ENCODE measurements at places on chromosomes 3 and 15.

- no peak for DNase-seq
These were observed 61.5 kb downstream of the PRICKLE2 start for GRCh38 chr3:64163755-64164148.

DNA sequence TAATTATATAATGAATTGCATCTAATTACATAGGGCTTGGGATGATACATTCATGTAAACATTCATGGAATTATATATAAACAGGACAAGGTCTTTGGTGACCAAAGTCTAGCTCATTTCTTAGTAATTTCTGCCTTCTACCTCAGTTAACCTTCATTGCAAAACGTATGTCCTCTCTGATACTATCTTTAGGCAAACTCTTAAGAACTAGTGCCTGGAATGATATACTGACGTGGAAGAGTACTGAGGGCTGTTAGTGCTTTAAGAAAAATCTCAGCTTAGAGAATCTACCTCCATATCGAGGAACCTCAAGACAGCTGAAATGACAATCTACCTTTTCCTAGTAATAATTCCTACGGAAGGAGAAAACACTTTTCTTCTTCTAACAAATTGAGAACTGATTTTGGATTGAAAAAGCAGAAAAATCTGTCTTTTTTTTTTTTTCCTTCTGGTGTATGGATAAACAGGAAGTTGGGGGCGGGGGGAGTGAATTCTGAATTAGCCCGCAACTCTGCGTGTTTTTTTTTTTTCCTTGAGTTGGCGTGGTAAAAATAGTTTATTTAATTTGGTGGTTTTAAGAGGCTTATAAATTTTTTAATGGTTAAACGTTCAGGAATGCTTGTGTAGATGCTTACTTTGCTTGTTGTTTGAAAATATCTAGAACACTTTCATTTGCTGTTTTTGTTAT, 43.2 kb downstream of the RARB start:
- DNase-seq: no peak

DNA sequence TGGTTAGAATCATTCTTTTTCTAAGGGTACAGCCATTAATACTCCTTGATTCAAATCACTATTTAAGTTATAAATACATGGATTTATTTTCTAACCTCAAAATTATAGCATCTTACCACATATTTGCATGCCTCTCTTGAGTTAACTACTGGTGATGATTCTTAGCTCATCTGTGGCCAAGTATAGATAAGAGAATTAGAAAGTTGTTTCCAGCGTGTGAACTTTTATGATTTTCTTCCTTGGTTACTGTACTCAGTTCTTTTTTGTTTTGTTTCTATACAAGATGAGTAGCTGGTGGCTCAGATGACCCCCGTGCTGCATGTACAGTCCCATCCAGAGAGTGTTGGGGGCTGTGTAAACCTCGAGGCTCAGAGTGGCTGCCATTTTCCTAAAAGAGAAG, 124.6 kb downstream of the IGF1R start:
- no peak for DNase-seq

DNA sequence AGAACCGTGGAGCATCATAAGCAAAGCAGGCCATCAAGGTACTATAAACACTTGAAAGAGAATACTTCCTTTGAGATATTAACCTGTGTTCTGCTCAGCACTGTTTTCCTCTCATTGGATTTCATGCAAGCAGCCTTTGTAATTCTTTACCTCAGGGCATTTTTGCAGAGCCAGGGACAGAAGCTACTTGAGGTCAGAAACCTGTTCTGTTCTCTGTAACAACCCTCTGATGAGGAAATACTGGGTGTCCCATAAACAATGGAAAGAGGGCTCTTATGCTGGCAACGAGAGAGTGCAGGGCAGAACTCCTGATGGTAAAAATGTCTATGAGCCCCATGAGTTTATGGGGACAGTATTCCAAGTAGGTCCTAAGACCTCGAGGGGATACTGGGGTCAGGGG, 66.0 kb downstream of the DCLK3 start:
- DNase-seq: no peak

DNA sequence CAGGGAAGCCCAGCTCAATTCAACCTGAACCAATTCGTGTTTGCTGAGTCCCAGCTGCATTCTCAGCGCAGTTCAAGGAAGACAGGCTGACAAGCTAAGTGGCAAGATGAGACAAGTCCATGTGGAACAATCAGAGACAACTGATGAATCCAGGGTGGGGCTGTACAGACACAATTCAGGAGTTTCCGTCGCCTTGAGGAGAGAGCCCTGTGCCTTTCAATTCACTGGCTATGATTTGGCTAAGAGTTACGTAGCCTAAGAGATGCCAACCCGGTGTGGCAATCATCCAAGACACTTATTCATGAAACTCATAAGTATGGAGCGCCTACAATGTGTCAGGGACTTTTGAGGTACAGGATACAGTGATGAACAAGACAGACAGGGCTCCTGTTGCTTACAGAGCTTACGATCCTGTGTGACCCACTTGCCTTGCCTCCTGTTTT, 15.5 kb upstream of the ZBED2 start:
- no peak for DNase-seq

DNA sequence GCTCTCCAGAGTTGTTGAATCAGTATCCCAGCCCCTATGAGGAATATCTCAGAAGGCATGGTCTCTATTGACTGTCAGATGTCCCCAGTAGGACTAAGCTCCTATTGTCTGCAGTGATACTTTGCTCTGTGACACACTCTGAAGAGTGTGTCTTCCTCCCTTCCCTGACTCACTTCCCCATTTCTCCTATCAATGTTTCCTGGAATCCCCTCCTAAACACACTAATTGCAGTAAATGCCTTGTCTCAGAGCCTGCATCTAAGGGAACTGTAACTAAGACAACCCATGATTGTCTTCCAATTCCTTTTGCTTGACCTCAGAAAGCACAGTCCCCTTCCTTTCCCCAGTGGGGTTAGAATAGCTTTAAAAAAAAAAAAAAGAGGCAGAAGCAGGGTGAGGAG, 397.3 kb upstream of the PROK2 start:
- DNase-seq: no peak

DNA sequence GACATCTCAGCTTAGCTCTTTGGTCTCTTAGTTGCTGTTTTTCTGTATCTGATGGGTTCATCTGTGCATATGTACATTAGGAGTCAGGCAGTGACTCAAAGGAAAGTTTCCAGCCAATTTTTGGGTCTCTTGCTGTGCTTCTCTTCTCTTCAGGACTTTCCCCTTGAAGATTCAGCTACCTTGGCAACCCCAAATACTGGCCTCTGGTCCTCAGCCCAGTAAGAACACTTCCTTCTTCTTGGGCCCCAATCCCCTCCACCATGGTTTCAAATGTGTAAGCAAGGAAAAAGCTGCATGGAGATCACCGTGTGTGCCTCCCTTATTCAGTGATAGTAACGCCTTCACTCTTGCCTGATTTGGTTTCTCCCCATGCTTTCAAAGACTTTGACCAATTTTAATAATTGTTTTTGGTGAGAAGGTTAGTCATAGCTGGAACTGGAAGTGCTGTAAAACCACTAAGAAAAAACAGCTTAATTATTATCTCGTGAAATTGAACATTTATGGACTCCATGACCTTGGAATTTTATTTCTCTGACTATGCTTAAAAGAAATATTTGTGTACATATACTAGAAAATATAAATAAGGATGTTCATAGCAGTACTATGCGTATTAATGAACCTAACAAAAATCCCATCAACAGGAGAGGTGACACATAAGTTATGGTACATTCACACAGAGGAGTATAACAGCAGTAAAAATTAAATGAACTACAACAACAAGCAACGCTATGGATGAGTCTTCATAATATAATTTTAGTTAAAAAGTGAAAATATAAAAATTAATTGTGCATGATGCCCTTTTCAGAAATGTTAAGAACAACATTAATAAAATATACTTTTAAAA, 125.3 kb upstream of the BCL6 start:
- no peak for DNase-seq

DNA sequence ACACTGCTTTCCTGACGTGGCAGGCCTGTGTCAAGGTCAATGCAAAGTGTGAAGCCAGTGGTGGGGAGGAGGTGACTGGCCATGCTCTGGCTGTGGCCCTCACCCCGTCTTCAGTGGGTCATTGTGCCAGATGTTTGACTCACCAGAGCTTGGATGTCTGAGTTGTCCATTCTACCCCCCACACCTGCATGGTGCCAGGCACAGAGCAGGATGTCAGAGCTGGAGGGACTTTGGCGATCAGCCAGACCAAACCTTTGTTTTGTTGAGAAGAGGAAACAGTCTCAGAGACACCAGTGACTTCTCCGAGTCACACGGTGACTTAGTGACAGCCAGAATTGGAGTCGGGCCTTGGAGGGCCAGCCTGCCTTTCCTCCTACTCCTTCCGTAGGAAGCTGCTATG, 49.5 kb downstream of the SMAD6 start:
- no peak for DNase-seq

DNA sequence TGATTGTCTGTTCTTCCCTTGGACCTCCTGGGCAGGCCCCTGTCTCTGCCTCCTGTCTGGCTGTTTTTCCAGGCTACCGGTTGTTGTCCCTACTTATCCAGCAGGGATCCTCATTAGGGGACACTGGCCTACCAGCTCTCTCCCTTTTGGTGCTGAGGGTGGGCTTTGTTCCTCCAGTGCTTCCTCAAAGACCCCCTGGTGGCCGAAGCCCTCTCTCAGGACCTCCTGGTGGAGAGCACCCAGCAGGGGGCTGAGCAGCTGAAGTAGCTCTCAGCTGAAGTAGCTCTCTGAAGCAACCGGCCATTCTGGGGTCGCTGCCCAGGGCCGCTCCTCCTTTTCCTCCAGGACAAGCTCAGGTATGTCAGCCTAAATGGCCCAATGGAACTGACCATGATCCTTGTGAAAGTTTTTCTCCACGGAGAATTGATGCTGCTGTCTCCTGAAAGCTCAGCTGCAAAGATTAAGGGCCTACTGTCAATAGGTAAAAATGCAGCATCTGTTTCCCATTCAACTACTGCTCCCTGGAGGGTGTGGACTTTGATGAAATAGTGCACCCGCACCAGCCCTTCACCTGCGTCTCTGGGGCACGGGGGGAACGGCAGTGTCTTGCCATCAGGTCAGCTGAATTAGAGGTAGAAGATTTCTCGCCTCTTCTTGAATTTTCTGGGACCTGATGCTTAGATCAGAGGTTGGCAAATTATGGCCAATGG, 27.6 kb downstream of the ARNT2 start:
- no peak for DNase-seq

DNA sequence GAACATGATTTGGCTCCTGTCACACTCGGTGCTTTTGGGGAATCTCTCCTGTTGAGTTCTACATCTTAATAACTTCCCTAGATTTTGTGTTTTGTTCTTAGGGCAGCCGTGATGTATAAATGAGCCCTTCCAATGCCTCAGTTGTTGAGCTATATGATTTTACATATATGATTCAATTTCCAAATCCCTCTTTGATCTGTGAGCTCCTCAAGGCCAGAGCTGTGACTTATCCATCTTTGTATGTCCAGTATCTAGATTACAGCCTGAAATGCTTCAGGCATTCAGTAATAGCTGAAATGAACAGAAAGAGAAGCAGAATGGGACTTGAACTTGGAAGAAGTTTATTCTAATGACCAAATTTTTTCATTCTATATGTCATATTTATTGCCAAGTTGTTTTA, 26.6 kb downstream of the CGGBP1 start:
- no peak for DNase-seq

- DNase-seq: no peak
These were observed 93.5 kb upstream of the ARRDC4 start for GRCh38 chr15:97866959-97867358.

DNA sequence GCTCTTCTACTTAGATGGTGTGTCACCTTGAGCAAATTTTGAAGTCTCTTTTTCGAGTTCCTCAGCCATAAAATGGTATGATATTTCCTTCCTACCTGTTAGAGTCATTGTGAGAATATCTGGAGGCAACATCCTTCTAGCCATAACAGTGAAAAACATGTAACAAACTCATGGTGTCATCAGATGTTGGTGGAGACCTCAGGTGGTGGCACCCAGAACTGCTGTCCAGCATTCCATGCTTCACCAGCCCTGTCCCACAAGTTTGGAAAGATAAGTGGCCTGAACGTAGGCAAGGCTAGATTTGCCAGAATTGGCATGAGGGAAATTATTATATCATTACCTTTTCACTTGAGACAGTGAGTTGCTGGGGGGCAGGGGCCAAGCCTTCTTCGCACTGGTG, 30.4 kb downstream of the GASK1A start:
- no peak for DNase-seq

GRCh38 chr15:69392352-69392751, 21.8 kb upstream of the KIF23 start:
- DNase-seq: no peak

- no peak for DNase-seq
These were observed 54.2 kb upstream of the CGNL1 start for GRCh38 chr15:57321973-57322601.

GRCh38 chr3:105959851-105960250, 91.0 kb upstream of the CBLB start:
- DNase-seq: no peak

DNA sequence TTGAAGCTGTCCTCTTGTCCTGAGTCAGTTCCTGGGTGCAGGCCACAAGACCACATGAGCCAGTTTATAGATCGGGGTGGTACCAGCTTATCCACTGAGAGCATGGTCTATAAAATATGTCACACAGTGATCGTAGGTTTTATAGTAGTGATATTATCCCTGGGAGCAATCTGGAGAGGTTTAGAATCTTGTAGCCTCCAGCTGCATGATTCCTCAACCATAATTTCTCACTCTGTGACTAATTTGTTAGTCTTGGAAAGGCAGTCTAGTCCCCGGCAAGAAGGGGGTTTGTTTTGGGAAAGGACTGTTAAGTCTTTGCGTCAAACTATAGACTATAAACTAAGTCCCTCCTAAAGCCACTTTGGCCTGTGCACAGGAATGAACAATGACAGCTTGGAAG, 693.0 kb upstream of the CADM2 start:
- no peak for DNase-seq

DNA sequence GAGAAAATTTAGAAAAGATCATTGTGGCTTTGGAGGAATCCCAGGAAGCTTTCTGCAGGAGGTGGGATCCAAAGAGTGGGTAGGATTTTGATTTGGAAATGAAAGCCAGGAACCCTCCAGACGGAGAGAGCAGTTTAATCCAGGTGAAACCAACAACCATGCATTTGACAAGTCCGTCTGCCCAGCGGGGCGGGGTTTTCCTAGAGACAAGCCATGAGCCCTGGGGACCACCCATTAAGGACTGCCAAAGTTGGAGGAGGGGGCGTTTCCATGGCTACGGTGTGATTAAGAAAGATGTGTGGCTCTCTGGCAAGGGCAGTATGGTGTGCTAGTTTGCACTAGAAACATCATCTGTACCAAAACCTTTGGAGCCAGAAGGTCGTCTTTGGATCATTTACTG, 53.4 kb downstream of the SRGAP3 start:
- DNase-seq: no peak

GRCh38 chr3:191376516-191377141, 46.3 kb upstream of the UTS2B start:
- no peak for DNase-seq

GRCh38 chr3:134542287-134542958, 56.6 kb downstream of the CEP63 start:
- no peak for DNase-seq

DNA sequence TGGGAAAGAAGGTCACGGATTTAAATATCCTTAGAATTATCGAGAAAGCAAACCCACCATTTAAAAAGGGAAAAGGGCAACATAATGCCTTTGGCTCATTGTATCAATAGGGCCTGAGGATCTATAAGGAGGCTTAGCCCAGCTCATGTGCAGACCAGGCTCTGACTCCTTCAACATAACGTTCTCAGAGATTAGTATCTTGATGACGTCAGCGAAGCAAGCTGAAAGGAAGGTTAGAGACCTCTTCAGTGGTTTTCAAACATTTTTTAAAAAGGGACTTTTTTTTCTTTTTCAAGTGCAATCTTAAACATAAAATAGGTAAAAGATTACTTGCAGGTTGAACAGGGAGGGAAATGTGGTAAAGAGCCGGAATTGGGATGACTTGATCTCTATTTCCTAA, 463.9 kb upstream of the ADAMTS9 start:
- DNase-seq: no peak

All from T-helper 2 cell (primary cell).